ENCODE measurements at places on chromosomes 3 and 15.

DNA sequence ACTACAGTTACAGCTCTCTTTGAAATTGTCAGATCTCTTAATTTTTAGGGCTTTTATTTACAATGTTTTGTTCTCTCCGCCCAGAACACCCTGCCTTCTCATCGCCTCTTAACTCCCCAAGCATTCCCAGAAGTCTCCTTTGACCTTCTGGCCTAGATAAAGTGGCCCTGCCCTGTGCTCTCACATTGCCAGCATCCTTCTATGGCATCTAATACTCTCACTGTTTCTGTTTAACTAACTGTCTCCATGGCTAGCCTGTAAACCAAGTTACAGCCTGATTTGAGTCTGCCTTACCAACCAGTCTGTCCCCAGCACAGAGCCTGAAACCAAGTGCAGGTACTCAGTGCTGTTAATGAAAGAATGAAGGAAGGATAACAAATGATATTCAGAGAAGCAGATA is 19.9 kb downstream of the COL8A1 start:
- DNase-seq, result no peak

GRCh38 chr3:148930752-148931151 is 60.6 kb upstream of the GYG1 start:
- DNase-seq, result no peak

DNA sequence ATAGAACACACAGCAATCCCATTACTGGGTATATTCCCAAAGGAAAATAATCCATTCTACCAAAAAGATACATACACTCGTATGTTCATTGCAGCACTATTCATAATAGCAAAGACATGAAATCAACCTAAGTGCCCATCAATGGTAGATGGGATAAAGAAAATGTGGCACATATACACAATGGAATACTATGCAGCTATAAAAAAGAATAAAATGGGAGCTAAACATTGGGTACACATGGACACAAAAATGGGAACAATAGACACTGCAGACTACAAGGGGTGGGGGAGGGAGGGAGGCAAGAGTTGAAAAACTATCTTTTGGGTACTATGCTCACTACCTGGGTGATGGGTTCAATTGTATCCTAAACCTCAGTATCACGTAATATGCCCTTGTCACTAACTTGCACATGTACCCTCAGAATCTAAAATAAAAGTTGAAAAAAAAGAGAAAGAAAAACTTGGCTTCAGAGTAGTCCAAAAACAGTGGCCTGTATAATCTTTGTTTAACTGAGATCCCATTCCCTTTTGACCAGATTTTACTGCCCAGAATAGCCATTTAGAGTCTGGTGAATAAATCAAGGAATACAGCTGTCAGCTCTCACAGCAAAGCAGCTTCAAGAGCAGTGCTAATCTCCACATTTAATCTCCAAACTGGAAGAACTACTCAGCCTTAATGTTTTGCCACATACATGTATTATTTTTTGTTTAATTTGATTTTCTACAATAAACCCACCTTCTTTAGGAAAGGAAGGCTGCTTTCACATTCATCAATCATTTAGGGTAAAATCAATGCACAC is 54.5 kb upstream of the XRN1 start:
- no peak for DNase-seq

DNA sequence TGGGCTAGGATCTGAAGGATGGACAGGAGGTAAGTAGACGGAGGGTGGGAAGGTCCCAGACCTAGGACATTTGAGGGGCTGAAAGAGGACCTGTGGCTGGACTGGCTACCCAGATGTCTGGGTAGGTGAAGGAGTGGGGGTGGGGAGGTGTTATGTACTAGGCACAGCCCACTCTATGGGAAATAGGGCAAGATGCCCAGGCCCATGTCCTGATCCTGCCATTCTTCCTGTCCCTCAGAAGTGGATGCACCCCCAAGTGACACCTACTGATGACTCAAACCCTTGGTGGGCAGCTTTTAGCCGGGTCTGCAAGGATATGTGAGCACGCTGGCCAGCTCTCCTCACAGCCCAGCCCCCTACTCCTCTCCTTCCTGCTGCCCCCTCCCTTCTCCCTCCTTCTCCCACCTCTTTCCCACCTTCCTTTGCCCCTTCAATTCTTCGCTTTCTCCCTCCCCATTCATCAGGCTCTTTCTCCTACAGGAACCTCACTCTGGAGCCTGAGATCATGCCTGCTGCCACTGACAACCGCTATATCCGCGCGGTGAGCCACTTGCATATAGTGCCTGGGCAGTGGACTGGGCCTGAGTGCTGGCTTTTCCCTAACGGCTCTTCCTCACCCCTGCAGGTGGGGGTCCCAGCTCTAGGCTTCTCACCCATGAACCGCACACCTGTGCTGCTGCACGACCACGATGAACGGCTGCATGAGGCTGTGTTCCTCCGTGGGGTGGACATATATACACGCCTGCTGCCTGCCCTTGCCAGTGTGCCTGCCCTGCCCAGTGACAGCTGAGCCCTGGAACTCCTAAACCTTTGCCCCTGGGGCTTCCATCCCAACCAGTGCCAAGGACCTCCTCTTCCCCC is 5.2 kb downstream of the ACY1 start:
- no peak for DNase-seq

DNA sequence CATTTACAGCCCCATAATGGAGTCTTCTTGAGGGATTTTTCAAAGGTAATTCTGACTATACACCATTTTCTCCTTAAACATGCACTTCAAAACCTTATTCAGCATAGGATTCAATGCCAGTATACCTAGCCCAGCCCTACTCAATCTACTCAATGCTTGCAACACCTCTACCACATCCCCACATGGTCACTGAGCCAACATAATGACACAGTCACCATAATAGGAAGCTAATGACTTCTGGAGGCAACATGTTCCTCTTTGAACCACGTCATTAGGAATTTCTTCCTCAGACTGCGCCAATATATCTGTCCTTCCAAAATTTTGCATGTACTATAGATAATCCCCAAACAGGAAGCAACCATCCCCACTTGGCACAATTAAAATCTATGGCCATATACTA is 153.9 kb upstream of the SETMAR start:
- no peak for DNase-seq

GRCh38 chr15:25246641-25247406 is 192.0 kb downstream of the UBE3A start:
- DNase-seq, result no peak

- DNase-seq, result no peak
Observed at GRCh38 chr3:103787879-103788278, 1353.1 kb downstream of the ZPLD1 start.

- no peak for DNase-seq
Observed at GRCh38 chr3:39205131-39205530, 12.7 kb upstream of the XIRP1 start.
